Caco-2 (cell line): ENCODE measurements at places on chromosomes 6 and 20. TPM values are rescaled to one million over a fixed set of nuclear protein-coding genes. Genes with fewer than 3 reads are reported as not detected.

COL10A1 gene
- total RNA-seq, result not detected in 2 replicates

- no peak overlapping the region for H3K4me3 ChIP-seq
- no peak overlapping the region for H3K27ac ChIP-seq
- no peaks in the 10 kb centered on the region for H3K36me3 ChIP-seq
- H3K27me3 ChIP-seq, result peaks cover 5% of the 10 kb centered on the region
- H3K4me1 ChIP-seq, result 0 out of 2 replicates have a peak, but pooled peaks cover 6% of the 10 kb centered on the region
These were observed 3.1 kb upstream of the EMILIN3 start for GRCh38 chr20:41369673-41370072.

DNA sequence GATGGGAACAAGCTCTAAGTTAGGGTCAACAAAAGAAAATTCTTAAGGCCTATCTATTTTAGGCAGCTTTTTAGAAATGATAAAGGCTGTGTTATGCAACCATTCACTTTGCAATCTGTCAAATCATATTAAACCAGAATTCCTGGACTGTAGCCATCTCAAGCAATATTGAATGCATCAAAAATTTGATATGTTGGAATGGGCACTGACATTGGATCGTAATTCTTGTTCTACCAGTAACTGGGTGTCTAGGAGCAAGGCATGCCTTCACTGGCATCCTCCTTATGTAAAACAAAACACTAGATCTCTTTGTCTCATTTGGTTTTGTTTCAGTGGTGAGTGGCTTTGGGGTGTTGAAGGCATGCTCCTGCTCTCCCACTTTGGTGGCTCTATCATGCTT, 145.6 kb downstream of the JARID2 start:
- H3K4me1 ChIP-seq, result no peaks in the 10 kb centered on the region; the same call in 1 of the 2 replicates
- H3K36me3 ChIP-seq, result no peaks in the 10 kb centered on the region
- no peak for DNase-seq
- no peaks in the 10 kb centered on the region for H3K27me3 ChIP-seq

DNA sequence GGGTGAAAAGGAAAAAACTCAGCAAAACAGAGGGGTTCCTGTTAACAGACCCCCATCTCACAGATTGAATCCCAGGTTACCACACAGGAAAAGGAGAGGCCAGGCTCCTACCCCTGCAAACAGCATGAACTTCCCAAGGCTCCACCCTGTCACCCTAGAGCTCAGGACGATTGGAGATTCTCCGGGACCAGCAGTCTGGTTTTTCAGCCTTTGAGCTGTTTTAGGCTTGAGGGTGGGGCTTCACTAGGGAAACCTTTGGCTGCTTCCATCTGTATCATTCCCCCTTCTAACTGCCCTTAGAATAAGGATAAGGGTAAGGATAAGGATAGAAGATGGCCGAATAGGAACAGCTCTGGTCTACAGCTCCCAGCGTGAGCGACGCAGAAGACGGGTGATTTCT, 16.0 kb downstream of the C6orf58 start:
- H3K27ac ChIP-seq, result no peak overlapping the region
- no peaks in the 10 kb centered on the region for H3K27me3 ChIP-seq
- H3K4me1 ChIP-seq, result no peaks in the 10 kb centered on the region
- no peak overlapping the region for H3K4me3 ChIP-seq

PRKN gene
- 0.34 TPM in 1 of 2 replicates, not detected in the other for total RNA-seq

DNA sequence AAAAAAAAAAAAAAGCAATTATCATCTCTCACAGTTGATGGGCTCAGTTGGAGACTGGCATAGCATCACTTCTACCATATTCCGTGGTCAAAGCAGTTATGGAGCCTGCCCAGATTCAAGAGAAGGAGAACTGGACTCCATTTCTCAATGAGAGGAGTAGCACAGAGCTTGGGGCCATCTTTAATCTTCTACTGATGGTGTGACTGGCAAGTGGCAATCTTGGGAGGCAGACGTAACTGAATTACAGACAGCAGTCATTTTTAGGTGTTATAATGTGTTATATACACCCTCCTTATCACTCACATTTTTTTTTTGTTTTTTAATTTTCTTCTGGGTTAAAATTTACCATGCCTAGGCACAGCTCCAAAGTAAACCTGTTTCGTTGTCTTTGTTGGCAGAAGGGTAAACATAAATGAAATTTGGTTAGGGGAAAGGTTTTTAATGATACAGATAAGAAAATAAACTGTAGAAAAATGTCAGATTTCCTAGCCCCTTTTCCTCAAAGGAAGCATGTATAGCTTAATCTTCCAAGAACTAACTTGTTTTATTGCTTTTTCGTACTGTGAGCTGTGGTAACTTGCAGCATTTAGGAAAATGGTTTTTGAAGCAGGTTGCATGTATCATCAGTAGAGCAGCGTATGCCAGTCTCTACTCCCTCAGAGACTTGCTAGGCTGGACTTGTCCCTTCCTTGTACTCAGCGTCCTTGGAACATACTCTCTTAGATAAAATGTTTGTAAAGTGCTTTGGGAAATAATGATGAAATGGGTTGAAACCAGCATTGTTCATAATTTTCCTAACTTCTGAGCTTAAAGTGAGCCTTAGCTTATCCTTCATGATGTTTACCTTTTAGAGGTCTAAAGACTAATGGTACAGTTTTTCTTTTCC, 25.7 kb downstream of the ZFAND3 start:
- no peak overlapping the region for H3K4me3 ChIP-seq
- peak; percentile 6 for DNase-seq
- H3K36me3 ChIP-seq, result no peaks in the 10 kb centered on the region; the same call in 1 of the 2 replicates
